ENCODE measurements at places on chromosomes 2 and 18.

- no peak for DNase-seq
Measured at GRCh38 chr18:31232013-31232412, 69.4 kb upstream of the DSC1 start.

DNA sequence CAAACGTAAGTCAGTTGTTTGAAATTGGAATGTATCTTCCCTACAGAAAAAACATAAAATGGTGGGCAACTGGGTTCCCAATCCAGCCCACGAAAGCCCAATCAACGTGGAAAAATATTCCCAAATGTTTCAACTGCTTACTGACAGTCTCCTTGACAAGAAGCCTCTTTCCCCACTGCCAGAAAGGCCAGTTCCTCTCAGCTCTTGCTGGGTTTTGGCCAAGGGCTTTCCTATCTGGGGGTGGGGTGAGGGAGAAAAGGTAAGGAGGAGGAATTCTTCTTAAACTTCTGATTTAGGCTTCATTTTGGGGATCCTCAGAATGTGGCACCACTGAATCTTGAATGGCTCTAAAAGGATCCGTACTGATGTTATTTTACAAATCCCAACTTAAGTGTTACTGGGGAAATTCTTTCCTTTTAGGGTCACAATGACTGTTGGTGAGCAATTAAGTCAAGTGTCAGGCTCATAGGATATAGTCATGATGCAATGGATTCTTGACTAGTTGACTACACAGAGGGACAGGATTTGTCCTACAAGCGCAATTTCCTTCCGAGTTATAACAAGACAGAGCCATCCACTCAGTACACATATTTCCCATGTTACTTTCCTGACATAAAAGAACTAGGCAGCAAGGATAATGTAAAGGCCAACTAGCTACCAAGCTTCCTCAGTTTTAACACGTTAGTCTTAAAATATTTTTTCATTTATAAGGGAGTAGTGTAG, 73.6 kb downstream of the SPRED2 start:
- no peak for DNase-seq

GRCh38 chr2:60479226-60480088, 74.0 kb downstream of the BCL11A start:
- no peak for DNase-seq

DNA sequence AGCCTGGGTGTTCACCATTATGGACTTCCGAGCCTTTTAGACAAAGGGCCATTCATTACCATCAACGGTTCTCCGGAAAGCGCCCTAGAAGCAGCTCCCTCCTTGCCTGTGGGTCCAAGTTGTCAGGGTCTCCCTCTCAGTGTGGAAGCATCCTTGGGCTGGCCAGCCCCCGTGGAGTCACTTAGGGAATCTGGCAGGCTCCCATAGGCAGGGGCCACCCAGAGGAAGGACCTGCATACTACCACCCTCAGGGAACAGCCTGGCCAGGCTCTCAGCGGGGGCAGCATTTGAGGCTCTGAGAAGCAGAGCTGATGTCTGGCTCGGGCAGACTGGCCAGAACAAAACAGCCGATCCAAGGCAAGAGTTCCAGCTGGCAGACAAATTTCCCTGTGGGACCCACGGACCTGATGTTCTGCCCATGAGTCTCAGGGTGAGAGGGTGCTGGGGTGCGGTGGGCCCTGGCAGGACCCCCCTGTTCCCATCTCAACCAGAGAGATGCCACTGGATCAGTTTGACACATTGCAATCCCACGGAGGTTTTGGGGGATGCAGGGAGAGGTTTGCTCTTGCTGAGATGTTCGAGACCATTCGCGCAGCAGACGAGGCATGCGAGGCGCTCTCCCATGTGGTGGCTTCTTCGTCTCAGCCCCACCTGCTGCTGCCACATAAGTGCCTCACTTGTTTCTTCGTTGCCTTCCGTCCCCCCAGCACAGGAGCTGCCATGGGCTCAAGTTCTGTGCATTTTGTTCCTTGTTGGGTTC, 56.9 kb downstream of the ACKR3 start:
- DNase-seq, result no peak
